ENCODE measurements at places on chromosomes 6 and 20. TPM values are rescaled to one million over a fixed set of nuclear protein-coding genes. Genes with fewer than 3 reads are reported as not detected.
A peak's percentile ranks its signal among the peaks of the same experiment; 100 is the strongest.

DNA sequence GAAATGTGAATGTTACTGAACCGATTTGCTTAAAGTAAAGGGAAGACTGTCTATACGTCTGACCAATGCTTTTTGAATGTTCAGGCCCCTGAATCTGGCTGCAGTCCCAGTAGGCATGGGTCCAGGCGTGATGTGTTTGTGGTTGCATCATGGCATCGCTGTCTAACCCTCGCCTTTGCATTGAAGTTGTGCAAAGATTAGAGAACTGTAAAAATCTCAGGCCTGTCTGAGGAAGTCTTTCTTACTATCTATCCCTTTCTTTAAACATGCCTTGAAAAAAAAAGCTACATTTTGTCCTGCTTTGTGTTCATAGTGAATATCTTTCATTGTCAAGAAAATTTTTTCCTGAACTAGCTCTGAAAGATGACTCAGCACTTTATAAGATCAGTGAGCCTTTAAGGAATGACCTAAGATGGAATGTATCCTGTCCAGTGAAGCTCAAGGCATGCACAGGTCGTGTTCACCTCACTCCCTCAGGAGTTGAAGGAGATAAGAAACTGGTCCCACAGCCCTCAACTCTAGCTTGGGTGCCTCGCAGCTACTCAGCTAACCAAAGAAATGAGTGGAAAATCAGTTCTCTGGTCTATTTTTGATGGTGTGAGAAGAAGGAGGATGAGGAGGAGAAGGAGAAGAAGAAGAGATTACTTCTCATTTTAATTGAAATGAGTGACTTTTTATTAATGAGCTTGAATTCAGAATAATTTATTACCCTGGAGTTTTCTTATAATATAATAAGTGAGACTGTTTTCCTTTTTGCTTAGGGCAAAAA, 48.6 kb downstream of the TPD52L1 start:
- DNase-seq: peak; percentile 47

DNA sequence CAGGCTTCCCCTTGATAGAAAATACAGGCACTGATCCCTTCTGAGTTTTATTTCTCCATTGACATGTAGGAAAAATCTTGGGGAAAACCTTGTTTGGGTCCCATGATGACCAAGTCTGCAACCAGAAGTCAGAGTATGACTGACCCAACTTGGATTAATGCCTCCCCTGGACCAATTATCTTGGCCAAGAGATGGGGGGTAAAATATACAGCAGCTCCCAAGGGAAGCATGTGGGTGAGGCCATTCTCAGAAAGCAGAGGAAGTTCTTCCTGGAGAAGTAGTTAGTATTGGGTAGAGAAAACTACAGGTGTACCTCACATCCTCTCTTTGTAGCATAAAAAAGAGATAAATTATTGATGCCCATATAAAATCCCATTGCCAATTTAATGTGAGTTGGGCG, 285.2 kb upstream of the PLCB4 start:
- DNase-seq: no peak

Gene LBP
- 0.19 TPM for total RNA-seq

DNA sequence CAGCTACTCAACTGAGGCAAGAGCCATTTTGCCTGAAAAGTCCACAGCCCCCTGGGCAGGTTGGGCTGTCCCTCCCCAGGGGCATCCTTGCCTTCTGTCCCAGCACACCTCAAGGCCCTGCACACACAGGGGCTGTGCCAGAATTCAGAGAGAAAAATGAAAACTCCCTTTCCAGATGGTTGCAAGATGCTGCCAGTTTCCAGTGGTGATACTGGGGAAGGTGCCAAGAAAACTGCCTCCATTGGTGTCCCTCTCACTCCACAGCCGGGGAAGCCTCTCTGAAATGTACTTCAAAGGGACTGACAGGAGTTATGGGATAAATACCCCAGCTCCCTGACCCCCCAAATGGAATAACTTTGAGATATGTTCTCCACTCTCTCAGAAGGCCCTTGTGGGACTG, 154.2 kb upstream of the MAFB start:
- DNase-seq: no peak

DNA sequence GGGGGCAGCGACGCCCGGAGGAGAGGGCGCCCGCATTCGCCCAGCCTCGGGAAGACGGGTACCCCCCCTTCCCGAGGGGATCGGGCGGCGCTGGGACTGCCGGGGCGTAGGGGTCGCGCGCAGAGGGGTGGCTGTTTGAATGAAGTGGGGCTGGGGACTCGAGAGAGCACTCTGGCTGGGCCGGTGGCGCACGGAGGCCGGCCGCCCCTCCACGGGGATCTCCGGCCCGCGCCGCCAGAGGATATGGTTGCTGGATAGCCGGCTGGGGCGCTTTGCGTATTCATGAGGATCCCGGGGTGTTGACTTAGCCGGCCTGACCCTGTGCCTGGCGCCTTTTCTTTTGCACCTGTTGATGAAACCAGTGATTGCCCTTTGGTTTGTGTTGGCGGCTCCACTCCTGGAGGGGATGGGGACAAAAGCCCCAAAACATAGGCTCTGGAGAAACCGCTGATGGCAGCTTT, 469 bp downstream of the SYNJ2 start:
- no peak for DNase-seq

GRCh38 chr20:24943731-24944130, 5.3 kb upstream of the CST7 start:
- no peak for DNase-seq

- no peak for DNase-seq
Observed at GRCh38 chr6:168915242-168915641, 338.4 kb downstream of the THBS2 start.

Gene BTNL2
- total RNA-seq: not detected

Gene SAPCD1
- total RNA-seq: not detected

DNA sequence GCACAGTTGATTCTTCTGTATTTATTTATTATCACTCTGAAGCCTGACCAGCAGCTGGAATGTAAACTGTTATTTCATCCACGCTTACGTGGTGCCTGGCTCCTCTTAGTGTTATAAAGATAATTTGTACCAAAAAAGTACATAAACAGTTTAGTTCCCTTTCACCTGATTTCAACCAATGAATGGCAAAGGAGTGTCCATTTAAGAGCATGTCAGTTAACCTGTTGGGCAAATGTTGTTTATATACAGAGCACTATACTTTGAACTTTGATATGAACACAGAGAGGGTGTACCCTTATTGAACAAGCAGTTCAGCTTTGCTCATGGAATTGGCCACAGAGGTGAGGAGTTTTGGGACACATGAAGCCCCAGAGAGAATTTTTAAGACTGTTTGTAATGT, 7.2 kb upstream of the CTCFL start:
- no peak for DNase-seq

- DNase-seq: no peak
Observed at GRCh38 chr6:2899596-2899995, 3.5 kb downstream of the SERPINB9 start.

DNA sequence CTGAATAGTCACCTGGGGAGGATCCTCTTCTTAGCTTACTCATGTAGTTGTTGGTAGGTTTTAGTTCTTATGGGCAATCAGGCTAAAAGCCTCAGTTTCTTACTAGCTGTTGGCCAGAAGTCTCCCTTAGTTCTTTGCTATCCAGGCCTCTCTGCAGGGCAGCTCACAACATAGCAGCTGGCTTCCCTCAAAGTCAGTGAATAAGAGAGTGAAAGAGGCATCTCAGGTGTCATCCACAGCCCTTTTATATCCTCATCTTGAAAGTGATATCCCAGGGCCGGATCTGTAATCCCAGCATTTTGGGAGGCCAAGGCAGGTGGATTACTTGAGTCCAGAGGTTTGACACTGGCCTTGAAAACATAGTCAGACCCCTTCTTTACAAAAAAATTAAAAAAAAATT, 42.1 kb upstream of the FOXA2 start:
- DNase-seq: no peak

DNA sequence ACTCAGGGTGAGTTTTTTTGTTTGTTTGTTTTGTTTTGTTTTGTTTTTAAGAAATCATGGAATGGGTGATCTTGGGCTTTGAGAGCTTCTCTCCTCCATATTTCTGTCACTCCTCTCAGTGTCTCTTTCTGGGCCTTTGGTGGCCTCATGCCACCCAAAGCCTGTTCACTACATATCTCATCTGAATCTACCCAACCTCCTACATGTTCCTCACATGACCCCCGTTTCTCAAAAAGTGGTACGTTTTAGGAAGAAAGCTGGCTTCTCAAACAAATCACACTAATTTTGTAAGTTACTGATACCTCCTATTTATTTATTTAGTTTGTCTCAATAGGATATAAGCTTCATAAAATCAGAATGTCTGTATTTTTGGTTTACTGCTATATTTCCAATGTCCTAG, 80.0 kb downstream of the SESN1 start:
- DNase-seq: no peak

Gene RIPOR3
- 6.5 TPM for total RNA-seq

DNA sequence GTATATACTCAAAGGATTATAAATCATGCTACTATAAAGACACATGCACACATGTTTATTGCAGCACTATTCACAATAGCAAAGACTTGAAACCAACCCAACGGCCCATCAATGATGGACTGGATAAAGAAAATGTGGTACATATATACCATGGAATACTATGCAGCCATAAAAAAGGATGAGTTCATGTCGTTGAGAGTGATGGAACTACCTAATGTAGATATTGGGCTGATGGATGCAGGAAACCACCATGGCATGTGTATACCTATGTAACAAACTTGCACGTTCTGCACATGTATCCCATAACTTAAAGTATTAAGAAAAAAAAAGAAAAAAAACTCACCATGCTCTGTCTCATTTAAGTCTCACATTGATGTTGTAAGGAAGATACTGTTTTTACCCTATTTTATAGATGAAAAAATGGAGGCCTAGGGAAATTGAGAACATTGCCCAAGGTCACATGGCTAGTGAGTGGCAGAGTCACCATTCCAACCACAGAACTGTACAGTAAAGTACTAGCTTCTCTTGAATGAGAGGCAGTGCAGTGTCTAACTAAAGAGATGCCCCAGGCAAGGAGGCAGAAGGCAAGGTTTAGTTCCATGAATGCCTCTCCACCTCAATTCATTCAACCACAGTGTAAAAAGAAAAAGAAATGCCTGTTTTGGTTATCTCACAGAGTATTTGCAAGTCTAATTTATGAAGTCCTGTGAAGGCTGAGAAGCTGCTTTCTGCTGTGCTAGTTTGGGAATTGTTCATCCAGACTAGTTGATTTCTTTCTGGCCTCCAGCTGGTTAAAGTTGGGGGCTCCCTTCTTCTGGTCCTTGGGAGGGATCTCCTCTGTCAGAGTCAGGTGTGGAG, 68.2 kb downstream of the FIG4 start:
- DNase-seq: no peak

DNA sequence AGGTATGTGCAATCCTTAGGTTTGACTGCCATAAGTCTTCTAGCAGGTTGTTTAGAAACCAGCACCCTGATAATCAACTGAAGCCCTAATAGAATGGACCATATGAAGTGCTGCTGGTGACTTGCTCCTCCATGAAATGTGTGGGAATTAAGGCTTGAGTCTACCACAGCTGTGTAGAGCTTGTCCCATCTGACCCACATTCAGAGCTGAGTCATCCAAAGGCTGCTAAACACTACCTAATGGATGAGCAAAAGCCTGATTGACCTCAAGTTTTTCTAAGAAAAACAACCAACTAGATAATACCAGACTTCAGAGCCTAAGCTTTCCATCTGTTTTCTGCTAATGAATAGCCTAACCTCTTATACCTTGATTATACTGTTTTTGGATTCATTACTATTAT, 120.3 kb upstream of the MOCS1 start:
- DNase-seq: no peak

GRCh38 chr6:163738725-163739407, 324.3 kb downstream of the QKI start:
- DNase-seq: no peak

Gene DTD1
- total RNA-seq: 12.2 TPM

GRCh38 chr6:17584241-17584803, 15.8 kb upstream of the FAM8A1 start:
- DNase-seq: no peak

DNA sequence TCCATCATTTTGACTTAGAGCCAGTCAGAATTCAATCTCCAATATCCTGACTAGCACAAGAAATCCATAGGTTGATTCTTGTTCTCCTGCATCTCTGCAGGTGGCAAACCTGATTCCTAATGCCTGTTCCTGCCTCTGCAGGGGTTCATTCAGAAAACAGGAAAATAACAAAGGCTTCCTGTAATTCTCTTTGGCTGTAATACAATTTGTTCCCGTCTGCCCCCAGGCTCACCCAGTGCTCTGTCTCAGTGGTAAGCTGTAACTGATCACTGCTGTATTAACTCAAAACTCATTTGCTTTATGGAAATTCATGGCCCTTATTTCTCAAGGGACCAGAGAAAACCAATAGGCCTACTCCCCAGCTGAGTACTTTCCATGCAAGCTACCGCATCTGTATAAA, 88.6 kb downstream of the OPRM1 start:
- DNase-seq: no peak

DNA sequence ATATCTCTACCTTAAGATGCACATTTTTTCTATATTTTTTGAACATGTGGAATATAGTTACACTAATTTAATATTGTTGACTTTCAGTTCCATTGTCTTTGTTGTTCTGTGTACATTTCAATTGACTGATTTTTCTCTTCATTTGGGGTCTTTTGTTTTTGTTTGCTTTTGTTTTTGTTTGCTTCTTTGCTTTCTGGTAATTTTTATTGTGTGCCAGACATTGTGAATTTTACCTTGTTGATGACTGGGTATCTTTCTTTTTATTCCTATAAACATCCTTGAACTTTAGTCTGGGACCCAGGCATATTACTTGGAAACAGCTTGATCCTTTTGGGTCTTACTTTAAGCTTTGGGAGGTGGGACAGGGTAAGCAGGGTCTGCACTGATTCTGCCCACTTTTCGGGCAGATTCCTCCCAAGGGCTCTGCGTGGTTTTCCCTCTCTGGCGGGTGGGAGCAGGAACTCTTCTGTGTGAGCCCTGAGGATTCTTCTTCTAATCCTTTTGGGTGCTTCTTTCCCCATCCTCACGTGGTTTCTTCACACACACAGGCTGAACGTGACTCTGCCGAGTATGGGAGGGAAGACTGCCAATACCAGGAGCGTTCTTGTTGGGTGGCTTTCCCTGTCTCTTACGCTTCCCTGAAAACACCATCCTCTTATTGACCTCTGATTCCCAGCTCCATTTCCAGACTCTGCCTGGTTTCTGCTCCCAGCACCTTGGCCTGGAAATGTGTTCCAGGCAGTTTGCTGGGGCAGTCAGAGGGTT, 200.5 kb downstream of the ARID1B start:
- DNase-seq: no peak

DNA sequence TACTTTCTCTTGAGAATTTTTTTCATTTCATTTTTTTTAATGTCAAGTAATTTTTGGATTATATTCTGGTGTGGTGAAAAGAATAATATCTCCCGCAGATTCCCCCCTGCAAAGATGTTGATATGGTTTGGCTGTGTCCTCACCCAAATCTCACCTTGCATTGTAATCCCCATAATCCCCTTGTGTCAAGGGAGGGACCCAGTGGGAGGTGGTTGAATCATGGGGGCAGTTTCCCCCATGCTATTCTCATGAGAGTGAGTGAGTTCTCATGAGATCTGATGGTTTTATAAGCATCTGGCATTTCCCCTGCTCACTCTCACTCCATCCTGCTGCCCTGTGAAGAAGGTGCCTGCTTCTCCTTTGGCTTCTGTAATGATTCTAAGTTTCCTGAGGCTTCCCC, 58.7 kb upstream of the PMEPA1 start:
- DNase-seq: no peak

- DNase-seq: no peak
Observed at GRCh38 chr20:36895036-36895435, 19.1 kb downstream of the TLDC2 start.

Gene FERMT1
- total RNA-seq: 0.63 TPM

Gene TRIM15
- total RNA-seq: not detected

- DNase-seq: no peak
Observed at GRCh38 chr6:115729036-115729435, 331.7 kb downstream of the FRK start.
